ENCODE measurements at places on chromosomes 5 and 9.

DNA sequence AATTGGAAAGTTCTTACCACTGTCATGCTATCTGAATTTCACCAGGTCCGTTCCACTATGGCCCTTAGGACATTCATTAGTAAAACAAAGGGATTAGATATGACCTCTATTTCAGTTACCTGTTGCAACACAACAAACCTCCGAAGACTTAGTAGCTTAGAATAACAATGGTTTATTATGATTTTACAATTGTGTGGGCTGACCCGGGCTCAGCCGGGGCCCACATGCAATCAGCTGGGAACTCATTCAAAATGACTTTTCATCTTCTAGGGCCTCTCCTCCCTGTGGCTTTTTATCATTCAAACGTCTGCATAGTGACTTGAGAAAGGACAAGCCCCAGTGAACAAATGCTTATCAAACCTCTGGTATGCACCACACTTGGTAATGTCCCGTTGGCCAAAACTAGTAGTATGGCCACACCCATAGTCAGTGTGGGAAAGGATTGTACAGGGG lies 2.3 kb upstream of the FBXW11 start:
- no peak for DNase-seq

DNA sequence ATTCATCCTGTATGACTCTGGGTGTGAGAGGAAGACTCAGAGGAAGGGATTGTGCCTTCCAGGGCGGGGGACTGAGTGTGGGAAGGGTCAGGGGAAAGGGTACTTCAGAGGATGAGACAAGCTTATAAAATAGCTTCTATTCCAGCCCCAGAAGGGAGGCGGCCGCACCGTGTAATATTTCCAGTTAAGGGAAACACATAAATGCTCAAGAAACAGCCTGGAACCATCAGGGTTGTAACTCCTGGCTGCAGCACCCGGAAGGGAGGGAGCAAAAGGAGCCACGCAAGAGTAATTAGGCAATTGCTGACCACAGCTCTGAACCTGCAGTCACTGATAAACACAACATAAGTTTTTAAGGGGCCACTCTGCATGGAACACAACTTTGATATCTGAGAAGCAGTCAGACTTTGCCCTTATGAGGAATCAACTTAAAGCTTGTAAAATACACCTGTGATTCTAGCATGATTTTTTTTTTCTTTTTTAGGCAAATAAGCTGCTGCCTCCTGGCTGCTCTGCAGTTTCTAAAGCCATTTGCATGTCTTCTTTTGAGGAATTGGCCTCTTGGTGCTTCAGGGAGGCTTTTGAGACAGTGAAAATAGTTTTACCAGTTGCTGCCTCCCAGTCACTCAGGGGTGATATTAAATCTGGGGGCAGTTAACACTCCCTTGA lies 382.7 kb downstream of the ENC1 start:
- no peak for DNase-seq

GRCh38 chr9:136805207-136805740 lies 2.5 kb upstream of the RABL6 start:
- DNase-seq: no peak

GRCh38 chr5:101894985-101895384 lies 401.1 kb downstream of the SLCO4C1 start:
- DNase-seq: no peak

DNA sequence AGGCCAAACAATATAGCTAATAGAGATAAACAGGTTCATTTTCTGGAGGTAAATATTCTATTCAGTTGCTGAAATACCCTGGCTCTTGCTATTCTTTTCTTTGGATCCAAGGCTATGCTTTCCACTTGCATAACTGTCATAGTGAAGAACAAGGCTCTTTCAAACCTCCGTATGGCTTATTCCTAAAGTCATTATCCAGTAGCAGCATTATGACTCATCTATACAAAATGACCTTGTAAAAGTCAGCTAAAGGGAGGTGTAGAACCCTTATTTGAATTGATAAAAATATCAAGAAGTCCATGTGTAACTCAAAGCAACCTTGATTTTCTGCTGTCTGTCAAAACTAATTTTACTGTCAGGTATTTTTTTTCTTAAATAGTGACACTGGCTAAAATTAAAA lies 447.8 kb downstream of the PLK2 start:
- no peak for DNase-seq

DNA sequence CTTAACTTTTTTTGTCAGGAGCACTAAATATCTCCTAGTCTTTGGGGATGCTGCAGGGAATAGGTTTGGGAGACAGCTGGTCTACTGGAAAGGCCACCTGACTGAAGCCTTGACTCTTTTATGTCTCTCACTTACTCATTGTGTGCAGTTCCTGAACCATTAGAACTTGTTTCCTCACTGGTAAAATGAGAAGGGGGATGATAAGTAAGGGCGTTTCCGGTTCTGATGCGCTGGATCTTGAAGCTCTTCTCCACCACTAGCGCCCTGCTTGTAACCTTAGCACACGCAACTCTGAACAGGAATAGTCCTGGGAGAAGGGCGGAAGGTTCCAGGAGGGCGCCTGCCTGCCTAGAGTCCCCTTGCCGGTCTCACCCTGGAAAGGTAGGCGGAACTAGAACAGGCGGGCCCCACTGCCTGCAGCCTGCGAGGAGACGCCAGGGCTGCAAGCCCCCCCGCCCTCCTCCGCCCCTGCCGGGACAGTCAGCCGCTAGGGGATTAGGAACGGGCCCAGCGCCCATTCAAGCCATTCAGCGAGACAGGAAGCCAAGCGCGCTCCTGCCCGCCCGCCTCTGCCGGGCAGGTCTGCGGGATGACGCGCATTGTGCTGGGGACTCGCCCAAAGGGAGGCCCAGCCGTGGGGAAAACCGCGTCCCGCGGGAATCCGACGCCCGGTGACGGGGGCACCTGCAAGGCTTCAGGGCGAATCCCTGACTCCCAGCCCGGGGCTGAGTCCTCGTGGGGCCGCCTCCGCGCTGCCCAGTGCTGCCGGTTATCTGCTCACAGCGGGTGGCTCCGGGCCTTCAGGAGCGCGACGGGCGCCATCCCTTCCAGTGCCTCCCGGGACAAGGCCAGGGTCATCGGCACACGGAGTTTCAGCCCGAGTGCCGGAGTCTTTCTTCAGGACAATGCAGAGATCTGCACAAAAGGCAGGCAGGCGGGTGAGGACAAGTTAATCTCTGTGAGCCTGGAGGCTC lies 44.0 kb upstream of the XPA start:
- DNase-seq: no peak

DNA sequence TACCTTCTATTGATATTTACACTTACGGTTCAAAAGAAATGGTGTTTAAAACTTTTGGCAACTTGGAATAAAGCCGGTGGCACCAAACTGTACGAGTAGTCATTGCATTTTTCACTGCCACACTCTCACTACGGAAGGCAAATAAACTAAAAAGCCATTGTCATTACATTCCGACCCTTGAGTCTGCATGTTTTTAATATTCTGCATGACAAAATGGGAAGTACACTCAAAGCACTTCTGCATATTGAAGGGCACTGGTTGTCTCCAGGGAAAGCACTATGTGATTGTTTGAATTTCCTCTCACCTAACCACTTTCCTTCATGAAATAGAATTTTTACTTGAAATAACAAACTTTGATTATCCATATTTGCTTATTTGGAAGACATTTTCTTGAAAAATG lies 426.3 kb downstream of the CETN3 start:
- DNase-seq: no peak

DNA sequence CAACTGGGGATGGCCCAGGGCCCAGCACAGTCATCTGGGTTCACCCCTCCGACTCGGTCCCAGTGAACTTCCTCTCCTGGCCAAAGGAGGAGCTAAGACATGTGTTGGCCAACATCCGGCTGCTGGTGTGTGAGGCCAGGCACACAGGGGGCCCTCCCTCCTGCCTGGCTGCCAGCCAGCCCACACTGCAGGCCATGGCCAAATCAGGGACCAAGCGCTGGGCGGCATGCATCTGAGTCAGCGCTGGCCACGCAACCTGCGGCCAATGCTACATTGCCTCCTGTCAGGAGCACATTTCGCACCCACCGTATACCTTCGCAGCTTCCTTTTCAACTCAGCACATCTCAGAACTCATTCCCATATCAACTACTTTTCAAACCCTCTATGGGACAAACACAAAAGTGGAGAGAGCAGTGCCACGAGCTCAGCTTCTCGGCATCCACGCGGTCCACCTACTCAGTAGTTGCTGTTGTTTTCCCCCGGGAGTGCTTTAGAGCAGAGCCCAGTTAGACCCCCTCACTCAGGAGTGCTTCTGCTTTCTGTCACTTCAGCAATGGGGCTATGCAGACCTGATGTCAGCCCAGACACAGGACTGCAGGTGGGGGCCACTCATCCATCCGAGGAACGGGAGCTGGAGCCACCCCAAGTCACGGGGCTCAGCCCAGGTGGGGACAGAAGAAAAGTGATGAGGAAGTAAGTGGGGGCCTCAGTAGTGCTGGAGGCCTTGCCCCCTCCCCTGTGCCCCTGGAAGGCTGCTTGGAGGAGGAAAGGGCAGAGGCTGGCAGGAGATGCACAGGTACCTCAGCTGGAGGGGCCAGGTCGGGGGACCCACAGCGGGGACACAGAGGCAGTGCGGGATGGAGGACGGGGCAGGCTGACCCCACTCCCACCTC lies 13.9 kb downstream of the NINJ1 start:
- peak; percentile 89 for DNase-seq

DNA sequence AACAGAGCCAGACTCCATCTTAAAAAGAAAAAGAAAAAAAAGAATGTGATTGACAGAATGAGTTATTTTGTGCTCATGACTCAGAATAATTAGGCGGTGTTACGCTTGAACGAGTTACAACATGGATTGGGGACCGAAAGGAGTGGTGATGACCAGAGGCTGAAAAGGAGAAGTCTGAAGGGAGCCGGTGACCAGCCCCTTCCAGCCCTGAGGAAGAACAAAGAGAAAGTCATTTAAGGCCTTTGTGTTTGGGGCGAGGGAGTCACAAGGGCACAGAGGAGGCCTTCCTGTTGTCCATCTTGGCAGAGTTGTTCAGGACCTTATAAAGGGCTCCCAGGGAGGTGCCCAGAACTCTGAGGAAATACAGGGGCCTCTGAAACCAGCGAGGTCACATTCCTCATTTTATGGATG lies 131.6 kb downstream of the GOLPH3 start:
- no peak for DNase-seq

- DNase-seq: no peak
Measured at GRCh38 chr5:139363937-139364336, 19.2 kb downstream of the SLC23A1 start.

DNA sequence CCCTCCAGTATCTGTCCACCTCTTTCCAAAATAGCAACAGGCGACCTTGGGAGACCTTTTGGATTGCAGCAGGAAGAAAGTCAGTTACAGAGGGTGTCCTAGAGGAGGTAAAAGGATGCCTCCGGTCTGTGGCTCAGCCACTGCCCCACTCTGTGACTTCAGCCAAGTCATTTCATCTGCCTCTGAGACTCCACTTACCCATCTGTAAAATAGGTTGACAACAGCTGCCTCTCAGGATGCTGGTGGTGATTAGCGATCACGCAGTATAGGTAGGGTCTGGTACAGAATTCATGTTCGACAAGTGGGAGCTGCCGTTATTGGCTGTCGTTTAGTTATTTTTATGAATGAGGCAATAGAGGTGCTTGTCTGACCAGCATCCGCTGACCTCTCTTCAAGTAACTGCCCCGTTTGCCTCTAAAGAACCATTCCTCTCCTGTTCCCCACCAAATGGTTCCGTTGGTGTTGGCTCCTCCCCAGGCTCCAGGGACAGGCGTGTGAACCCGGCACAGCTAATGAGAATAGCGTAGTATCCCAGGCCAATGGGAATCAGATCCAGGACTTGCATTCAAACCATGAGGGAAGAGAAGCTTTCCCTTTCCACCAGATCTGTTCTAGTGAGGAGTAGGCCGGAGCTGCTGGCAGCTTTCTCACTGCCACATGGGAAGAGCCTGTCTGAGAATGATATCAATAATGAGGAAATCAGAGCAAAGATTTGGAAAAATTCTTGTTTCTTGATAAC lies 64.1 kb downstream of the SMIM23 start:
- DNase-seq: no peak

DNA sequence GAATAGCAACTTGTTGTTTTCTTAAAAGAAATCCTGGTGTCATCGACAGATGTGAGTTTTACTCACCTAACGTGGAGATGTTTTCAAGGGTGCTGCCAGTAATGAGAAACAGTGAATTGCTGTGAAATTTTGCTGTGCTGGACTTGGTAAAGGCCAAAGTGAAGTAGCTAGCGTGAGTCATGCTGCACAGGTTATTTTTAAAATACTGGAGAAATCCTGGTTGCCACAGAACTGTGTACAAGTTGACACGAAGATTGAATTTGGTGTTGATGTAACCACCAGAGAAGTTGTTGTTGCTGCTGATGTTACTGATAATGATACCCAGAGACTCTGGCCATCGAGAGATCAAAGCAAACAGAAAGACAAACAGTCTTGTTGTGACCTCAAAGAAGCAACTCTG lies 187.9 kb upstream of the NFIL3 start:
- DNase-seq: no peak

- no peak for DNase-seq
Measured at GRCh38 chr9:124062172-124062571, 50.6 kb downstream of the LHX2 start.

GRCh38 chr9:73180403-73180802 lies 28.7 kb downstream of the ANXA1 start:
- no peak for DNase-seq

GRCh38 chr9:98365227-98365669 lies 109.8 kb upstream of the TBC1D2 start:
- DNase-seq: no peak

All from HTR-8/SVneo (cell line).